ENCODE measurements at places on chromosomes 2 and 18. TPM values are rescaled to one million over a fixed set of nuclear protein-coding genes. Genes with fewer than 3 reads are reported as not detected.

The CDH20 gene
- not detected for total RNA-seq

The GALR1 gene
- total RNA-seq, result not detected

The SERPINB3 gene
- total RNA-seq, result not detected

The IWS1 gene
- 23.9 TPM for total RNA-seq

The TUBA3E gene
- not detected for total RNA-seq

The KANSL1L gene
- 9.5 TPM for total RNA-seq

The RPRM gene
- total RNA-seq, result not detected

The OSBPL1A gene
- 32.5 TPM for total RNA-seq

The CCDC148 gene
- not detected for total RNA-seq

The IL36B gene
- total RNA-seq, result not detected

The TMEM17 gene
- total RNA-seq, result 0.18 TPM

The STARD6 gene
- not detected for total RNA-seq

The FAP gene
- total RNA-seq, result not detected

The ATP6V1C2 gene
- total RNA-seq, result 0.92 TPM

The ACVR1C gene
- total RNA-seq, result 0.05 TPM

GRCh38 chr2:164388511-164388910 lies 232.8 kb downstream of the GRB14 start:
- H3K4me1 ChIP-seq, result no peaks in the 10 kb centered on the region
- no peaks in the 10 kb centered on the region for H3K36me3 ChIP-seq
- H3K27ac ChIP-seq, result no peak overlapping the region
- no peak for DNase-seq
- no peak overlapping the region for H3K4me3 ChIP-seq

DNA sequence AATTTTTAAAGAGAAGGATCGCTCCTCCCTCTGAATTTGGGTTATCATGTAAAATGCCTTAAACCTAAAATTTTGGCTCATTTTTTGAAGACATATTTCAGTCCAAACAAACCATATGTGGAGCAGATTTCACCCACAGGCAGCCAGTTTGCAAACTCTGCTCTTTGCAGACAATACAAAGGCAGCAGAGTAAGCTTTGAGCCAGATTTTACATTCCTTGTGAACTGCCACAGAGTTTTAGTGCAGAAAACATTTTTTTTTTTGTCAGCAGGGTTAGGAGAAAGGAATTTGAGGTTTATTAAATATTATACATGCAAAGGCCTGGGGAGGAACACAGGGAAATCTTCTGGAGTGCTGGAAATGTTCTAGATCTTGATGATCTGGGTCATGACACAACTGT lies 171.9 kb upstream of the FN1 start:
- no peaks in the 10 kb centered on the region for H3K4me1 ChIP-seq
- H3K27me3 ChIP-seq, result no peaks in the 10 kb centered on the region
- no peak overlapping the region for H3K27ac ChIP-seq
- H3K4me3 ChIP-seq, result no peak overlapping the region
- no peaks in the 10 kb centered on the region for H3K36me3 ChIP-seq
- DNase-seq, result no peak

- peaks cover 11% of the 10 kb centered on the region for H3K4me1 ChIP-seq
- H3K27me3 ChIP-seq, result no peaks in the 10 kb centered on the region
- no peak overlapping the region for H3K27ac ChIP-seq
- peak; percentile 55 for DNase-seq
- H3K36me3 ChIP-seq, result peaks cover 82% of the 10 kb centered on the region
- H3K4me3 ChIP-seq, result no peak overlapping the region
Measured at GRCh38 chr2:102449370-102449974, 23.6 kb upstream of the SLC9A4 start.

GRCh38 chr2:55232863-55233657 lies 572 bp downstream of the RPS27A start:
- peaks cover 36% of the 10 kb centered on the region for H3K36me3 ChIP-seq
- DNase-seq, result peak; percentile 83
- peak overlapping the region; percentile 96 for H3K27ac ChIP-seq

GRCh38 chr2:150312271-150312670 lies 175.2 kb downstream of the RND3 start:
- DNase-seq, result no peak
- no peaks in the 10 kb centered on the region for H3K27me3 ChIP-seq

DNA sequence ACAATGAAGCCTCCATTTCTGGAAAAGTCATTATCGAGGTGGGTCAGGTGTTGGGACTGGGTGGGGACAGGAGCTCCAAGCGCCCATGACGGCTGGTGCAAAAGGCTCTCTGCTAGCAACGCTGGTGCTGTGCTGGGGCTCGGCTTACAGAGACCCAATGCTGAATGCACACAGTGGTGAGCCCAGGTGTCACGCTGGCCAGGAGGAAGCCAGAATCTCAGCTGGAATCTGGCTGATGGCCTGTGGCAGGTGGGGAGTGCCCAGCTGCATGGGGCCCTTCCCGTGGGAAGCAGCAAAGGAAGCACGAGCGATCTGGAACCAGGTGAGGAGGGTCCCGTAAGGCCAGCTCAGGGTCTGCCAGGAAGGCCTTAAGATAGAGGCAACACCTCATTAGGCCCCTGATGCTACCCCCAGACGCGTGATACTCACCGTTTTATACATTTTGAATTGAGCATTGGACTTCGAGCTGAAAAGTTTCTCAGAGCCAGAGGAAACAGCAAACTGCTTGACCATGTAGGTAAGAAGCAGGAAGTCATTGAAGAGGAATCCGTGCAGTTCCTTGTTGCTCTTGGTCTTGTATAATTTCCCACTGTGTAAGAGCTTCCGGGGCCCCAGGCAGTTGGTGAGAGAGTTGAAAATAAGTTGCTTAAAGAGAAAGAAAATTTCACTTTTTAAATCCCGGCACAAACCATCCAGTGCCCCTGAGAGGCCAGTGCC lies 34.7 kb downstream of the FAM228A start:
- DNase-seq, result no peak
- H3K4me3 ChIP-seq, result no peak overlapping the region
- peaks cover 80% of the 10 kb centered on the region for H3K36me3 ChIP-seq
- H3K4me1 ChIP-seq, result no peaks in the 10 kb centered on the region

GRCh38 chr2:96965781-96966514 lies 20.4 kb downstream of the FAM178B start:
- peaks cover 27% of the 10 kb centered on the region for H3K4me1 ChIP-seq
- no peak overlapping the region for H3K4me3 ChIP-seq
- no peaks in the 10 kb centered on the region for H3K27me3 ChIP-seq
- H3K36me3 ChIP-seq, result no peaks in the 10 kb centered on the region
- H3K27ac ChIP-seq, result no peak overlapping the region

DNA sequence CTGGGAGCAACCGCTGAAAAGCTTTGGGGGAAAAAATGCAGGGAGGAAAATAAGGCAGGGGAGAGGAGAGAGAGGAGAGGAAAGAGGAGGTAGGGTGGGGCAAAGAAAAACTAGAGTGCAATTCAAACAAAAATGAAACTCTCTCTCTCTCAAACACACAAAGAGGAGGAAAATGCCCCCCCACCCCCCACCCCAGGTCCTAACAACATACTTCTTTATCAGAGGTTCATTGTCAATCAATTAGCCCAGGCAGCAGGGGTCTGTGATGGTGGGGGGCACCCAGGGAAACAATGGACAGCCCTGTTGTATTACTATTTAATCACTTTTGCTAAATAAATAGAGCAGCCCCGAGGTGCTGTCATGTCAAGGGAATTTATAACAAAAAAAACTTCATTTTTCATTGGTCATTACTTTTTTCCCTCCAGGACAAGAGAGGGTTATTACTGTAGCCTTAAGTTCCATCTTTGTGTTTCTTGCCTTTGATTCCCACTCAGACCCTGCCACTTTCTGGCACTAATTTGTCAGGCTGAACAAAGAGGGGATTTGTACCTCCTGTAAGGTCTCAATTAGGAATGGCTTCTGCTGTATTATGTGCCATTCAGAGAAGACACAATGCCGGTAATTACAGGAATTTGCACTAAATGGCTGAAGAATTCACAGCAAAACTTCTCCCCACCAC lies 55.0 kb downstream of the PLEKHM3 start:
- no peak for DNase-seq
- no peaks in the 10 kb centered on the region for H3K4me1 ChIP-seq
- no peak overlapping the region for H3K4me3 ChIP-seq

DNA sequence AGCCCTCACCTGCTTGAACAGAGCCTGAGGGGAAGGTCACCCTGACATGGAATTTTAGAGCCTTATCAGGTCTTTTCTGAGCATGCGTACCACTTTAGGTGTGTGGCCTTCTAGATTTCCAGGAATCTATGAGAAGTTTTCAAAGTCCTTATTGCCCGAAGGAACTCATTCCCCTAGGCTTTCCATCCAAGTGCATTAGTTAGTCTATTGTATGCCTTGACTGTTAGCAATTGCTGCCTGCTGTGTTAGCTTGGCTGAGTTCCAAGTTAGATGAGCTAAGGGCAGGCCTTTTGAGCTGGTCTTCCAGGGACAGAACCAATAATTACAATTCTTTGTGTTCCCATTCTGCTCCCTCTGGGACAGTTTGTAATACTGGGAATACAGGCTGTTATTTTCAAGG lies 30.8 kb upstream of the PUM2 start:
- no peak overlapping the region for H3K4me3 ChIP-seq
- no peaks in the 10 kb centered on the region for H3K4me1 ChIP-seq
- no peaks in the 10 kb centered on the region for H3K36me3 ChIP-seq
- H3K27ac ChIP-seq, result no peak overlapping the region

GRCh38 chr2:102391565-102391964 lies 31.4 kb upstream of the IL18RAP start:
- peak; percentile 77 for DNase-seq
- no peak overlapping the region for H3K27ac ChIP-seq
- peaks cover 12% of the 10 kb centered on the region for H3K4me1 ChIP-seq

- no peaks in the 10 kb centered on the region for H3K27me3 ChIP-seq
- H3K36me3 ChIP-seq, result no peaks in the 10 kb centered on the region
- no peak for DNase-seq
- peak overlapping the region; percentile 32 for H3K4me3 ChIP-seq
Measured at GRCh38 chr2:200305797-200306195, 697 bp upstream of the SPATS2L start.

DNA sequence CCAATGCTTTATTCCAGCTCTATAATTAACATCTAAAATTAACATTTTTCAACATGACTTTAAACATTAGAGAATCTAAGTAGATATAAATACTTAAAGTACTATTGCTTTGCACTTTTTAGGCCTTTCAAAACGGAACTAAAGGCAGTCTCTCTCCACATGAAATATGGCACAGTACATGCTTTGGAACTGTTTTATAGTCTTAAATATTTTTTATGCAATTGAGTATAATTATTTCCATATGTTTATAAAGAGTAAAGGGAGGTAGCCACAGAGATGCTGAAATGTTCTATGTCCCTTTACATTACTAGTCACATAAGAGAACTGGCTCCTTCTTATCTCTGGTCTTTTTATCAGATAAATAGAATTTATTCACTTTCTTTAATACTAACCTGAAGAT lies 674.0 kb downstream of the PLCL1 start:
- H3K27me3 ChIP-seq, result no peaks in the 10 kb centered on the region
- no peaks in the 10 kb centered on the region for H3K36me3 ChIP-seq
- no peaks in the 10 kb centered on the region for H3K4me1 ChIP-seq
- DNase-seq, result no peak
- no peak overlapping the region for H3K4me3 ChIP-seq

DNA sequence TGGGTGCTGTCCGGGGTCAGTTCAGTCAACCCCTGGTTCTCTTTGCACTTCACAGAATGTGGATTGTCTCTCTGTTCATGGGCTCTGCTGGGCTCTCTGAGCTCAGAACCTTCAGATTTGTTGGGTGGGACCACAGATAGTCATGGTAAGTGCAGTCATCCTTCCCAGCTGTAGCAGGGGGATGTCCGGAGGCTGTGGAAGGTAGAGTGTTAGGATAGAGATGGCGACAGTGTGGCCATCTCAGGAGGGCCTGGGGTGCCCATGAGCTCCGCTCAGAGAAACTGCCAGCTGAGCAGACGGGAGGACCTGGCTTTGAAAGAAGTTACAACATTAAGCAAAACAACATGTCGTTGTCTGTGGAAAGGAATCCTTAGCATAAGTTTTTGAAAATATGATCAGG lies 149.8 kb downstream of the FAM210A start:
- no peaks in the 10 kb centered on the region for H3K36me3 ChIP-seq
- H3K27me3 ChIP-seq, result no peaks in the 10 kb centered on the region
- H3K27ac ChIP-seq, result no peak overlapping the region

DNA sequence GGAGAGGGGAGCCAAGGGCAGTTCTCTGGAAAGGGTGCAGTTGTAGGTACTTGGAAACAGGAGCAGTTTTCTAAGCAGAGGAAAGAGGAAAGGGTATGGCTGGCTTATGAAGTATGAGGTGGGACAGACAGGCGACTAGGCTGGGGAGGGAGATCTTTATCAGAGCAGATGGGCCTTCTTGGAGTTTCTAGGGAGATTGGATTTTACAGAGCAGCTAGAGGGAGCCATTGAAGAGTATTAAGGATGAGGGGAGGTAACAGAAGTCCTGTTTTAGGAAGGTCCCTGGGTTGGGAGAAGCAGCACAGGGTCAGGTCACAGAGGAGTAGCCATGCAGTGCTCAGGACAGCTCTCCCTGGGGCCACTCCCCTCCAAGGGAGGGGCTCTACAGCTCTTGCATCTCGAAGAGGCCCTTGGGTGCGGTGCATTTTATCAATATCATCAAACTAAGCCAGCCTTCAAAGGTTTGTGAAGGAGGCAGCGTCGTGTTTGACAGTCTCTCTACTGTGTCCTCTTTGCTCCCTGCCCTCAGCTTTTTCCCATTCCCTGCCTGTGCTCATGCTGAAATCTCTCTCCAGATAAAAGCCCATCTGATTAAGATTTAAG lies 154.3 kb downstream of the SETBP1 start:
- H3K27me3 ChIP-seq, result no peaks in the 10 kb centered on the region
- H3K36me3 ChIP-seq, result no peaks in the 10 kb centered on the region
- no peak for DNase-seq
- no peak overlapping the region for H3K4me3 ChIP-seq
- H3K4me1 ChIP-seq, result peaks cover 15% of the 10 kb centered on the region

GRCh38 chr18:74500372-74500771 lies 4.2 kb downstream of the CNDP2 start:
- no peaks in the 10 kb centered on the region for H3K27me3 ChIP-seq
- H3K4me1 ChIP-seq, result peaks cover 44% of the 10 kb centered on the region
- H3K27ac ChIP-seq, result peak overlapping the region; percentile 98
- DNase-seq, result no peak

GRCh38 chr2:45782986-45783385 lies 131.5 kb downstream of the PRKCE start:
- no peaks in the 10 kb centered on the region for H3K36me3 ChIP-seq
- H3K27ac ChIP-seq, result no peak overlapping the region
- H3K4me1 ChIP-seq, result peaks cover 5% of the 10 kb centered on the region
- H3K4me3 ChIP-seq, result no peak overlapping the region

DNA sequence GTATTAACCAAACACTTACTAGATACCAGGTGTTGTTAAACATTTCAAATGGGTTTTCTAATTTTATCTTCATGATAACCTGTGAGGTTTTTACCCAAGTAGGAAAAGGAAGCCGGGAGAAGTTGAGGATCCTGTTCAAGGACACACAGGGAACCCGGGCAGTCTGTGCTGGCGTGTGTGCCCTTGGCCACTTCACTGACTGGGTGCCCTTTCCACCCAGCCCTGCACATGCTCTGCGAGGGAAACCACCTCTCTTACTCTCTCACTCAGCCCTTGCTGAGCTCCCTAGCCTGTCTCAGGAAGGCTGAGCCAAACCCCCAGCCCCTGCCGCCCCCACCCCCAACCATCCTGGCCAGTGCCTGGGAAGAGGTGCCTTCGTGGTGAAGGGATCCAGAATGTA lies 51.8 kb downstream of the TEX44 start:
- no peak overlapping the region for H3K4me3 ChIP-seq
- DNase-seq, result no peak

All from natural killer cell (primary cell).